ENCODE measurements at places on chromosomes 7 and 10.

DNA sequence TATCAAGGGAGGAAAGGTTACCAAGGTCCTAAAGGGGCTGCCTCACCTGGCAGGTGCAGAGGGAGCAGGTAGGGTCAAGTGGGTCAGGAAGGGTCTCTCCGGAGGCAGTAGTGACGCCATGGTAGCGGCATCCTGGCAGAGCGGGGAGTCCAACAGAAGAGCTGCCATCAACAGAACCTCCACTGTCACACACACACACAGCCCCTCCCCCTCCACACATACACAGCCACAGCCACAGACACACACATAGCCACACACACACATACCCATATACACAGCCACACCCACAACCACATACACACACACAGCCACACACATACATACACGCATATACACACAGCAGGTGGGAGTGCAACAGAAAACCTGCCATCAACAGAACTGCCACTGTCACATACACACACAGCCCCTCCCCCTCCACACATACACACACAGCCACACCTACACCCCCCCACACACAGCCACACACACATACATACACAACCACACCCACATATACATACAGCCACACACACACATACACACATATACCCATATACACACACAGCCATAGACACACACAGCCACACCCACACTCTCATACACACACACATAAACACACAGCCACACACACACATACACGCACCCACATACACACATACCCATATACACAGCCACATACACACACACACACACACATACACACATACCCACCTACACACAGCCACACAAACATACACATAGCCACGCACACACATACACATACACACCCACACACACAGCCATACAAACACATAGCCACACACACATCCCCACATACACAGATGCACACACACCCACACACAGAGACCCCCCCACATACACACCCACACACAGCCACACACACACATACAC, 23.1 kb downstream of the KCP start:
- DNase-seq = no peak

GRCh38 chr7:150363872-150364271, 4.8 kb upstream of the REPIN1 start:
- DNase-seq = no peak

DNA sequence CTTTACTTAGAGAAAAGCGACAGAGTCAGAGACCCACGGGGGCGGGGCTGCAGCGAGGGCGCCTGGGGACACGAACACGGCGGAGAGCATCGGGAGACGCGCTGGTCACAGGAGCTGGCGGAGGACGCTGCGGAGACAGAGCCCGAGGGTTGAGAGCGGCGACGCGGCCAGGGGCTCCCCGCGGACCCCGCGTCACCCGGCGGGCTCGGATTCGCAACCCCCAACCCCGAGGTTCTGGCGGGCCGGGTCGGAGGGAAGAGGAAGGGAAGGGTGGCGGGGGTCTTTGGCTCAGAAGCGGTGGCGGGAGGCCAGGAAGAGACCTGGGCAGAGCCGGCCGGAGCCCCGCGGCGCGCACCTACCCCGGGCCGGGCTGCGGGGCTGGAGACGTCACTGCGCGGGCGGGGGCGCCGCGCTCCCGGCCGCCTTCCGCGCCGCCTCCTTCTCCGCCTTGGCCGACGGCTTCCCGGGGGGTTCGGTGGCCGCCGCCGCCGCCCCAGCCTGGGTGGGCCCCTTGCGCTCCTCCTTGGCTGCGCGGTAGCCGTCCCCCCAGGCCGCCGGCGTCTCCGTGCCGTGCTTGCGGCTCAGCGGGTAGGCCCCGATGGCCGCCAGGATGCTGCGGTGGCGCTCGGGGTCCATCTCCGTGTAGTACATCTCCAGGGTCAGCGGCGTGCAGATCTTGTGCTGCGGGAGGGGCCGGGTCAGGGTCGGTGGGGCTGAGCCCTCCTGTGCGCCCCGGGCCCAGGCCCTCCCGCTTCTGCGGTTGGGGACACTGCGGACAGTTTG, 11.1 kb downstream of the CALY start:
- no peak for DNase-seq

DNA sequence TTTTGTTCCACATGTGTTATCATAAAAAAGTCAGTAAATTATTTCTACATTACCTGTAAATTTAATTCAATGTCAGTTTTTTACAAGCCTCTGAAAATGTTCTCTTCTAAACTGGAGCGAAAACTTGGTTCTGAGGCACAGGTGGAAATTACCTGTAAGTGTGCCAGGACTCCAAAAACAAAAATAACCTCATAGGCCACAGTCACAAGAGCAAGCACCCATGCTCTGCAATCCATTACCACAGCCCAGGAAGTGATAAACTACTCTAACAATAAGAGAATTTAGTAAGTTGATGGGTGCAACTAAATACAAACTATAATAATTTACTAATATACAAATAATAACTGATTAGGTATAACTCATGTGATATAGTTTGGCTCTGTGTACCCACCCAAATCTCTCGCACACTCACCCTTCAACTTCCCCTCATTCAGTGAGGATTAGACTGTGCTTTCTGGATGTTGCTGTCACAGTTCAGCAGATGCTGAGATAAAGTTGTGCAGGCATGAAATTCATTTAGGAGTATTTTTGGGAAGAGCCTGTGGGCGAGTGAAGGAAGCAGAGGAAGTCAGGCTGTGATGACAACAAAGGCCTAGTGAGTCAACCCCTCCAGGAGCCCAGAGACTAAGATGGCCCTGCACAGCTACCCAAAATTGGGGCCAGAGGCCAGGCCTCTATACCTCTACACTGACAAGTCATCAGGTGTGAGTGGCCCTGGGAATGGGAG, 16.3 kb upstream of the GIMAP6 start:
- DNase-seq = no peak

- no peak for DNase-seq
These were observed 4.2 kb upstream of the RPEL1 start for GRCh38 chr10:103241262-103242011.

DNA sequence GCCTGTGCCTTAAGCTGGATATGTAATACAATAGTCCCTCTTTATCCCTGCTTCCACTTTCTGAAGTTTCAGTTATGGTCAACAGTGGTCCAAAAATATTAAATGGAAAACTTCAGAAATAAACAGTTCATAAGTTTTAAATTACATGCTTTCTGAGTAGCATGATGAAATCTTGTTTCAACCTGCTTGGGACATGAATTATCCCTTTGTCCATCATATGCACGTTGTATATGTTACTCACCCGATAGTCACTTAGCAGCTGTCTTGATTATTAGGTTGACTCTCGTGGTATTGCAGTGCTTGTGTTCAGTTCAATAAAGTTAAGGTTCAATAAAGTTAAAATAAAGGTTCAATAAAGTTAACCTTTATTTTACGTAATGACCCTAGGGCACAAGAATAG, 25.5 kb downstream of the C1GALT1 start:
- no peak for DNase-seq

DNA sequence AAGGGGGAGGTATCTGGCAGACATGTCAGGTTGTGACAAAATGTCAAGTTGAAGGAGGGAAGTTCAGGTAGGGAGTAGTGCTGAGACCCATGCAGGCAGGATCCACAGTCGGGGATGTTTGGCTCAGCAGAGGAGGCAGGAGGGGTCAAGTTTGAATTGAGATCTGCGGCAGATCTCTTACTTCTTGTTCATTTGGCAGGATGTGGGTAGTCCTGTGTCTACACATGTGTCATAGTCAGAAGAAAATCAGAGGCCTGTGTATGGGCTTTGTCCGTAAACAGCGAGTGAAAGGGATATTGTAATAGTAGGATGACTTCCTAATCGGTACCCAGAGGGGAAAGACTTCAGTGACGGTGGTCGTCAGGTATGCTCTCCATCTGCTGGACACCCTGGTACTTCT, 203.8 kb upstream of the MTPN start:
- no peak for DNase-seq

DNA sequence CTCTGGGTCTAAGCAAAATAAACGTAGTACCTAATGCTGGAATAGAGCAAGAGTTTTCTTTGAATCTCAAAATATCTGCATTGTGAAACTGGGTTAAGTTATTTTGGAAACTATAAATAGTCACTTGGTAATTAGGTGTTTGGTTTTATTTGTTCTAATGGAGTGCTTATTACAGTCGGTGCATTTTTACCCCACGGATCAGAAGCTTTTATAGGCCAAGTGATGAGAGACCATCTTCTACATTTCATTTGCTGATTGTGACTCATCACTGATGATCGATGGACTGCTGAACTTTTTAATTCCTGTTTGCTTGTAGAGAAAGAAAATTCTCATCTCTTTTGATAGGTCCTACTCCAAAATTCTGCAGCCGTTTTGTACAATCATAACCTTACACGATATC, 28.2 kb downstream of the MGMT start:
- no peak for DNase-seq

DNA sequence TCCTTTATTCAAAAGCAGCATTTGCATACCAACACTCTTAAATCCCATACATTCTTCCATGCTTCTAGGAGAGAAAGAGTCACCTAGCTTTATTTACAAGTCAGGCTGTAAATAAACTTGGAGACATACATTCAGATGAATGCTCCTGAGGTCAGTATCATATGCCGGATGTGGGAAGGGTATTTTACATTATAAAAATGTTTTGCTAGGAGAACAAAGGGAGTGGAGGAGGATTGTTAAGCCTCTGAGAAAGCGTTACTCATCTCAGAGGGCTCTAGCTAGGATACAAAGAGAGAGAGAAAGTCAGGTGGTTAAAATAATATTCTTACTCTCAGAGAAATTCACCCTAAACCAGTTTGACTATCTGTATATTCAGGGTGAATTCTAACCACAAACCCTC, 300.9 kb upstream of the NPSR1 start:
- no peak for DNase-seq

DNA sequence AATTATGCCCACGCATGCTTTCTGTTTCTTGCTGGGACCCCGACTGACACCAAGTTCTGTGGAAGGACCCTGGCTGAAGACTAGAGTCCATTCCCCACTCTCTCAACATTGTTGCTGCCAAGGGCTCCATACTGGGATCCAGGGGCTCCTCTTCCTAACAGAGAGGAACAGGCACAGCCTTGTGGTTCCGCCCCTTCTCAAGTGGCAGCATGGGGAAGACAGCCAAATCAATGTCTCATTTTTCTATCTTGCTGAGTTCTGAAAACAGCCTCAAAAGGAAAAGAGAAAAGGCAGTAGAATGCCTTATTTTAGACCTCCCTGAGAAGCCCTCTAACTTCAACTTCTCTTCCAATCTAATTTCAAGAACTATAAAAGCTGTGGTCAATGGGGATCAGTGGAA, 23.7 kb upstream of the LAMB1 start:
- DNase-seq = no peak

GRCh38 chr7:133858311-133858710, 268.8 kb upstream of the LRGUK start:
- DNase-seq = no peak

DNA sequence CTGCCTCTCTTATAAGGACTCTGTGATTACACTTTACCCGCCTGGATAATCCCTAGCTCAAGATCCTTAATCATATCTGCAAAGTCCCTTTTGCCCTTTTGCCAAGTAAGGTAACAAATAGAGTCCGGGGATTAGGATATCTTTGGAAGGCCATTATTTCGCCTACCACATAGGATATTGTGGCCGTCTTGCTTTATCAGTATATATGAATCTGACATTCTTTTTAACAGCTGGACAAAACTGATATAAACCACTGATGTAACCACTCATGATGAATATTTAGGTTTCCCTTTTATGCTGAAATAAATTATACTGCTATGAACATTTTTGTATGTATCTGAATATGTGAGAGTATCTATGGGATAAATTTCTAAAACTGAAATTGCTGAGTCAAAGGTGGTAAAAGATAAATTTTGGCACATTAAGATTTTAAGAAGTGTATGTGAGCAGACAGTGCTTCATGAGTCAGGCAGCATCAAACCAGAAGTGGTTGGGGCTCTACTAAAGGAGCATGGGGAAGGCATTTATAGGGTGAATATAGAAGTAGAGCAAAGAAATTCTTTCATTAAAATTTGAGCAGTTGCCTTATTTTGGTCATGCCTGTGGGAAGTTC, 44.7 kb downstream of the AVL9 start:
- DNase-seq = no peak

DNA sequence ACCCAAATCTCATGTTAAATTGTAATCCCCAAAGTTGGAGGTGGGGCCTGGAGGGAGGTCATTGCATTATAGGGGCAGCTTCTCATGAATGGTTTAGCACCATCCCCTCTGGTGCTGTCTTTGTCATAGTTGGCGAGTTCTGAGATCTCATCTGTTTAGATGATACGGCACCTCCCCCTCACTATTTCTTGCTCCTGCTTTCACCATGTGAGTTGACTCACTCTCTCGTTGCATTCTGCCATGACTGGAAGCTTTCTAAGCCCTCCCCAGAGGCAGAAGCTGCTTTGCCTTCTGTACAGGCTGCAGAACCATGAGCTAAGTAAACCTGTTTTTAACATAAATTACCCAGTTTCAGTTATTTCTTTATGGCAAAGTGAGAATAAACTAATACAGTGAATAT, 18.9 kb upstream of the ZNF138 start:
- DNase-seq = no peak

DNA sequence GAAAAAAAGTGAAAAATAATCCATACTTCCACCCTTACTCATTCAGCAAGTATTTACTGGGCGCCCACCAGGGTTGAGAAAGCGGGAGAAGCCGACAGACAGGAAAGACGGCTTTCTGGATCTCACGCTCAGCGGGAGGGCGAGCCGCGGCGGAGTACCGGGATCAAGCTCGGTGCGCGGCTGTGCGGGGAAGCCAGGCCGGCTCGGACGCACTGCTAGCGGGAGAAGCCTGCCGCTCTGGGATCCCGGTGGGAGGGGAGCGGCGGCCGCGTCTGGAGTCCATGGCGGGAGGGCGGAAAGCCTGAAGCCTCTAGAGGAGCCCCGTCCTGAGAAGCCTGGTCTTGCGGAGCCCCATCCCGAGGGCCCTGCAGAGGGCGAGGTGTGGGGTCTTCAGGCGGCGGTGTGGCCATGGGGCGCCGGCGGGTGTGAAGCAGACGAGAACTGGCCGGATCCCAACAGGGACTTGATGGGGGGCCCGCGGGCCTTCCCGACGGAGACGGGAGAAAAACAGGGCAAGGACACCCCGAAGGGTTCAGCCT, 82.9 kb downstream of the VIPR2 start:
- DNase-seq = no peak

- DNase-seq = no peak
These were observed 26.7 kb downstream of the IQCE start for GRCh38 chr7:2585446-2585845.

DNA sequence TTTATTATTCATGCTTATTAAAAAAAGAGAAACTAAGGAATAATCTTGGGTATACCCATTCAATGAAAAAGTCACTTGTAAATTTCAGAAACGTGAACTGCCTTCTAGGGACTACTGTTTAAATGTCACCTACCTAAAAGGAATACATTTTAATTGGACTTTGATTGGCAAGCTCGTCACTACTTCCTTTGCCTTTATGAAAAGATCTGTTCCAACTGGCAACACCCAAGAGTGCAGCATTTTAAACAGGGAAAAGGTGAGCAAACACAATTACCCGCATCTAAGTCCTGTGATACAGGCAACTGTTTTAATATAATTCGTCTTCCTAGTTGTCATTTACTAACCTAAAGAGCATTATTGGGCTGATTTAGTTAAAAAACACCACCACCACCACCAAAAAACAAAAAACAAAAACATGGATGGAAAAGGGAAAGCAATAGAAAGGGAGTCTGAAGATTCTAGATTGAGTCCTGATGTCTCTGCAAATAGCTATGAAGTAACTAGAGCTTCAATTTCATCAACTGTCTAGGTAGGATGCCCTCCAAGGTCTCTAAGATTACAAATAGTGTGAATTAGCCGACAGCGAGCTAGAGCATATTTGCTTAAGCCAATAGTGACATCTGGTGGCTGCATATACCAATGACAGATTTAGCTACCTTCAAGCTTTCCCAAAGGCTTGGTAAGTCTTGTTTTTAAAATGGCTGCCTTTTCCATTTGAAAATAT, 33.8 kb upstream of the ICA1 start:
- DNase-seq = peak; percentile 45

GRCh38 chr10:117364110-117364960, 10.9 kb downstream of the PDZD8 start:
- DNase-seq = no peak

All from stimulated activated CD4-positive, alpha-beta T cell treated with anti-CD3 and anti-CD28 coated beads, Interleukin-12 subunit alpha, Interleukin-12 subunit beta, amount 100 ng/mL, for 48 hours (primary cell).